Renal cortical epithelial cell (primary cell): ENCODE measurements at places on chromosomes 3 and 15. TPM values are rescaled to one million over a fixed set of nuclear protein-coding genes. Genes with fewer than 3 reads are reported as not detected.
A peak's percentile ranks its signal among the peaks of the same experiment; 100 is the strongest.

- DNase-seq, result no peak
Observed at GRCh38 chr3:184361932-184362667, 590 bp downstream of the POLR2H start.

DNA sequence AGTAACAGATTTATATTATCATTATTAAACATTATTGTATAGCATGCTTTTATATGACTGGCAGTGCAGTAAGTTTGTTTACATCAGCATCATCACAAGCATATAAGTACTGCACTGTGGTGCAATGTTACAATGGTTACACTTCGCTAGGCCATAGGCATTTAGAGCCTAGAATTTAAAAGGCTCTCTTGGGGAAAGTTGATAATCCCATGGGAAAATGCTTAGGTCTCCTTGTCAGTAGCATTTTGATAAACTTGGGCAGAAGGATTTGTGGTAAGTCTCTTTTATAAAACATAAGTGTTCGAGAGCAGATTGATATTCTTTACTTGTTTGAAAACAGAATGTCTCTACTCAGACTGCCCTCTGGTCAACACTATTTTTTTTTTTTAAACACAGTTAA lies 7.5 kb downstream of the DTWD1 start:
- no peak for DNase-seq

- DNase-seq, result no peak
Observed at GRCh38 chr3:42226470-42227425, 39.2 kb downstream of the CCK start.

DNA sequence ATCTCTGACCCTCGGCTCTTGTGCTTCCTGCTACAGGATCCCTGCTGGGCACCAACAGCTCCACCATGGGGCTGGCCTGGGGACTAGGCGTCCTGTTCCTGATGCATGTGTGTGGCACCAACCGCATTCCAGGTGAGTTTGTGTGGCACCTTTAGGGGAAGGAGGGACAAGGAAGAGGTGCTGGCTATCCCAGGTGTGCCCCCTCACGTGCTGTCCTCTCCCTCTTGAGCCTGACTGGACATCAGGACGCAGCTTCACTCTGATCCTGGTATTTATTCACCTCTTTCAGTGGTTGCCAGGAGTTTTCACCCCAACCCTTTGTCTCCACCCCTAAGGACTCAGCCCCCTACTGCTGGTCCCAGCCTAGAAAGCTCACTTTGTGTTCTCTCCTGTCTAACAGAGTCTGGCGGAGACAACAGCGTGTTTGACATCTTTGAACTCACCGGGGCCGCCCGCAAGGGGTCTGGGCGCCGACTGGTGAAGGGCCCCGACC lies 960 bp downstream of the THBS1 start:
- DNase-seq, result peak; percentile 53

GRCh38 chr3:41881233-41881821 lies 80.6 kb downstream of the ULK4 start:
- DNase-seq, result peak; percentile 51

GRCh38 chr15:57138349-57138788 lies 219.9 kb downstream of the TCF12 start:
- peak; percentile 77 for DNase-seq

DNA sequence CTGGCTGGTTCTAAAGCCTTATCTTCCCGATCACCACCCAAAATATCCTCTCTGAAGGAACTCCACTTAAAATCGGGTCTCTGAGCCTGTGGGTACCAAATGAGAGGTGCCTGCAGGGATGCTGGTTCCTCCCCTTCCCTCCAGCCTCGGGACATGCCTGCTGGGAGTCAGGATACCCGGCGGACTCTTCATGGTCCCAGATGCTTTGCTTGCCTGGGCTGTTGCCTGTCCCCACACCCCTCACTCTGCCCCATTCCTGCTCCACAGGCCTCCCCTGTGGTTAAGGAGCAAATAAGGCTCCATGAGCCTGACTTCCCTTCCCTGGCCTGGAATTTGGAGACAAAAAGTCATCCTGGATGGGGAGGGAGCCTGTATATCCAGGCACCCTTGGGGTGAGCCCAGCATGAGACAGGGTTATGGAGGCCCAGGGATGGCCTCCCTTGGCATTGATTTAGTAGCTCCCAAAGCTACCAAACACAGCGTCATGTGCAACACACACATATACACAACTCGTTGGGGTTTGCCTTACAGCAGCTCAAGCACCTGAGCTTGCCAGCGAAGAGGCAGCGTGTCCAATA lies 12.3 kb upstream of the CORO2B start:
- DNase-seq, result no peak

- no peak for DNase-seq
Observed at GRCh38 chr15:36497901-36498300, 81.5 kb upstream of the CDIN1 start.

DNA sequence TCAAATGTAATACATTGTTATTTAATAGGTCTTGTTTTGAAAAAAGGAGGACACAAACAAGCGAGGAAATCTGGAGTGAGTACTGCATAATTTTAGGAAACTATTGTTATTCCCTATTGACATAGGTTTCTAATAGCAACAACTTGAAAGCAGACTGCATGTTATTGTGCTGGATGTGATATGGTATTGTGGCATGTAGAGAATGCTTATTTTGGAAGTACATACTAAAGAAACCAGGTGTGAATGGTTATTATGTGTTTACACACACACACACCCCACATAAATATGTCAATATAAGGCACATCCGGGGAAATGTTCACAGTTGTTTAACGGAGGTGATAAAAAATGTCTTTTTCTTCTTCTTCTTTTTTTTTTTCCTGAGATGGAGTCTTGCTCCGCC lies 5.9 kb upstream of the MORF4L1 start:
- DNase-seq, result no peak

- no peak for DNase-seq
Observed at GRCh38 chr3:18499301-18499700, 74.2 kb upstream of the SATB1 start.

DNA sequence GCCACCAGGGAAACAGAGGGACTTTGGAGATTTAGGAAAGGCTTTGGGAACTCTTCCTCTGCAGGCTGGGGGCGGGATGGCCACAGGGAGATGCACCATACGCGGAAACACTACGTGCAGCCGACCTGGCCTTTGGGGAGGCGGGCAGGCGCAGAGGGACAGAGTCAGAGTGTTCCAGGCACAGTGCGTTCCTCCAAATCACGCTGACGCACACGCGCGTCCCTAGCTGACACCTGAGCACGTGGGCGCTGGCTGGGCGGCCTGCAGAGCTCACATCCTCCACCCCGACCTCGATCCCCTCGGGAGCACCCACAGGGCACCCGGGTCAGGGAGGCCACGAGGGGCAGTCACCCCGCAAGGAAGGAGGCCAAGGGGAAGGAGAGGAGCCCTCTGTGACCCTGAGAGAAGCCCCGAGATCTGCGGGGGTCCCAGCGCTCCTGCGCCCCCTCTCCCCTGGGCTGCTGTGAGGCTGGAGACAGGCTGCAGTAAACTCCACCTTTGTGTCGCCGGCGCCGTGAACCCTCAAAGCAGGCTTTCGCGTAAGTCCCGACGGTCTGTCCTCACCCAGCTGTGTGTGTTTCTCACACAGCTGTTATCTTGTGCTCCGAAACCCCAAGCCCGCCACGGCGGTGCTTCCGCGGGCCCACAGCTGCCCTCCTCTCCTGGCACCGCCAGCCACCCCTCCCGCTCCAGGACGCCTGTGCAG lies 196.3 kb downstream of the OCA2 start:
- no peak for DNase-seq

DNA sequence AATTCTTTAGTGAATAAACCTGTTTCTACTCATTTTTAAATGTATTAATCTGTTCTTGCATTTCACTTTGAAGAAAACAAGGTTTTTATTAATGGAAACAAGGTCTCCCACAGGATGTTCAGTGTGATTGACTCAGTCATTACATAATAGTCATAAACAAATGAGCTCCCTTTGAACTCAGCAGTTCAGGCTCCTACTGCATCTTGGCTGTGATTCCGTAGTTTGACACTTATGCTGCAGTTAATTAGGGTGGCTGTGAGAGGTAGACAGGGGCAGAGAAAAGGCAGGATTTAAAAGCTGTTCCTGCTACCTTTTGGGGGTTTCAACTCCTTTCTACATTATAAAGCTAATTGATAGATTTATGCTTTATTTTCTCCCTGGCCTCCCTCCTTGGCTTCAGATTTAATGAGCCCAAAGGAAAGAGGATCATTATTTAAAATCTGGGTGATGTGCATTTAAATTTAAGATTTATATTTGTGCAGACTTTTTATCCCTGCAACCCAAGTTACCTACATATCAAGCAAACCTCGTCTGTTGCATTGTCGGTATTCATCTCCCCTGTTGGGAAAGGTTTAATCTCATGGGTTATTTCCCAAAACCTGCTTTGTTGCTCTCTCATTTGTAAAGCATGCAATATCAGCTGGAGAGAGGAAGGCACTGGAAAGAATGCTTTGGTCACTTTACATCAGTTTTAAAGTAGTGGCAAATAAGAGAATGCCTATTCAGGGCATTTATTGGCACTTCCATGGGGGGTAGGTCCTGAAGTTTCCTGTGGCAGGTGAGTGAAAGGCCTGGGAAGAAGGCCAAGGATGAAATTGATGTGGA lies 345.0 kb upstream of the NR2E3 start:
- peak; percentile 60 for DNase-seq

GRCh38 chr3:51845129-51845528 lies 16.3 kb upstream of the IQCF2 start:
- DNase-seq, result no peak

DNA sequence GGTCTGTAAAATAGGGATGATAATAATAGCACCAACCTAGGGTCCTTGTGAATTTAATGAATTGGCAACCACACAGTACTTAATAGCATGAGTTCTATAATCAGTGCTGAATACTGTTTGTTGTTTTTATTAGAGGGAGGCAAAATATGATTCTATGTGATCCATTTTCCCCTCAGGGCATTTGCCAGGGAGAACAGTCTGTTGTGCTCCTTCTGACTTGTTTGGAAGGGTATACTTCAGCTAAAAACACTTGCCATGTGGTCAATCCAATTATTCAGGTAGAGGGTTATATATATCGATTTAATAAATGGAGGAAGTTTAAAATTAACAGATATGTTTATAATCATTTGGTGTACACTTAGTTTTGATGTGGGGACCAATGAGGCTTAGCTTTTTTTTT lies 305.3 kb downstream of the CHST2 start:
- no peak for DNase-seq

- DNase-seq, result no peak
Observed at GRCh38 chr3:183310936-183311335, 57.9 kb downstream of the B3GNT5 start.

- DNase-seq, result no peak
Observed at GRCh38 chr3:116971531-116971930, 262.0 kb downstream of the TUSC7 start.

DNA sequence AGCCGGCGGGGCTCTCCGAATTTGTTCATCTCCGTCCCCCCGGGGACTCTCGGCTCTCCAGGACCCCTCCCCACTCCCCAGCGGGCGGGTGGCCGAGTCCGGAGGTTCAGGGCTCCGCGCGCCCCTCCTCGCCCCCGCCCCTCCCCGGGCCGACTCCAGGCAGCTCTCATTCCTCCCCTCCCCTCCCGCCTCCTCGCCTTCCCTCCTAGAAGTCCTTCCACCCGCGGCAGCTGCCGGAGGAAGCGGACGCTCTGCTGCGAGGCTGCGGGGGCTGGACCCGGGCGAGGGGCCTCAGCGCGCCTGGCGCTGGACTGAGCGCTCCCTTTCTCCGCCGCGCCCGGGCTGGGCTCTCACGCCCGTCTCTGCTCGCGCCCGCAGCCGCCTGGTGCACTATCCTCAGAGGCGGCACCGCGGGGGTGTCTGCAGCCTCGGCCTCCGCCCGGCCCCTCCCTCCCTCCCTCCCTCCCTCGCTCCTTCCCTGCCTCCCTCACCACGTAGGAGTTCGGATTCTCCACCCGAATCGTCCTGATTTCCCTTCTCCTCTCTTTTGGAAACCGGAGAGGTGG lies at the start of gene ROBO2:
ROBO2 (plus strand) TSS at position 494 of the 566 bp plus-strand sequence. CDS start 687 bp downstream, outside the sequence.
- no peak for DNase-seq

- DNase-seq, result no peak
Observed at GRCh38 chr3:14827776-14828175, 9.0 kb downstream of the FGD5 start.

DNA sequence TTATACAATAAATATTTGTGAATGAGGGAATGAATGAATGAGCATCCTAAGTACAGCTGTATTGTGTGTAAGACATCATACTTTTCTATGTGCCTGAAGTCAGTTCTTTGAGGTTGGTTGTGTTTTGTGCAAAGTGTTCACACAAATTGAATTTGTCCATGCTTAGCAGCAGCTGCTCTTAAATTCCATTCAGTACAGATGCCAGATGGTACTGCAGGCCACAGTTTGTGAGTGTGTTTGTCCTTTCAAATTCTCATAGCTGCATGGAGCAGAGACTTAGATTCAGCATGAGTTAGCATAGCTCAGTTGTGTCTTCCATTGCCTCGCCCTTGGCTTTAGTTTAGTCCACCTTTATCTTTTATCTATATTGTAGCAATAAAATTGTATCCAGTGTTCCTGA lies 3.8 kb upstream of the ZNF385D start:
- no peak for DNase-seq

DNA sequence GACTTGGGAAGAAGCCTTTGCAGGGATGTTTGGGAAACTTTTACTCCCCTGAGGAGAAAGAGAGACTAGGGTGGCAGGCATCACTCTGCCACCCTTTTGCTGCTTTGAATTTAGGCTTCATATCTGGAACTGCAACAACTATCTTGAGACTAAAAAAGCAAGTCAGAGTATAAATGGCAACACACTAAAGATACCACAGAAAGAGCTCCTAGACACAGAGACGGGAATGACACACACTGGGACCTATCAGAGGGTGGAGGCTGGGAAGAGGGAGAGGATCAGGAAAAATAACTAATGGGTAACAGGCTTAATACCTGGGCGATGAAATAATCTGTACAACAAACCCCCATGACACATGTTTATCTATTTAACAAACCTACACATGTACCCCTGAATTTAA lies 237.8 kb downstream of the FGF12 start:
- DNase-seq, result no peak

DNA sequence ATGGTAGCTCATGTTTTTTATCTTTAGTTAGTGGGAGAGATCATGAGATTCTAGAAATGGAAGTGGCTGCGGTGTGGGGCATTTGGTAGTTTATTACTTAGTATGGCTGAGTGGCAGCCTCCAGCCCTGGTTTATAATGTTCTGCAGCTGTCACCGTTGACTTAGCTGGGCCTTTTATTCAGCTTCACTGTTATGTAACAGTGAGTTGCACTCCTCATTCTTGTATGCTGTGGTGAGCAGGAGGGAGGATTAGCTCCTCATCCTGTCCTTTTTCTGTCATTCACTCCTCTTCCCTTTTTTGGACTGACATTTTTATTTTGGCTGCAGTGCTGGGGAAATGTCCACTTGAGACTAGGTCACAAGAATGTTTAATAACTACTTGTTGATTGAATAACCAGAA lies 29.5 kb downstream of the RAD54L2 start:
- peak; percentile 7 for DNase-seq

HHATL gene
- total RNA-seq, result not detected in 2 replicates

AAGAB gene
- total RNA-seq, result 78.8 and 97.2 TPM in 2 replicates

ARGFX gene
- not detected in 2 replicates for total RNA-seq

PRSS50 gene
- 0.17 TPM in 1 of 2 replicates, not detected in the other for total RNA-seq

IQCH gene
- 3.0 and 14.0 TPM in 2 replicates for total RNA-seq

ATP13A4 gene
- 0.15 TPM in 1 of 2 replicates, not detected in the other for total RNA-seq

CSTA gene
- not detected in 2 replicates for total RNA-seq

APOD gene
- total RNA-seq, result not detected in 2 replicates

IGDCC3 gene
- total RNA-seq, result 0.05 TPM in 1 of 2 replicates, not detected in the other

FHIT gene
- 1.4 and 5.5 TPM in 2 replicates for total RNA-seq

PCSK6 gene
- total RNA-seq, result 1.2 and 11.0 TPM in 2 replicates
